Nucleus accumbens (tissue), 56 donors: ENCODE measurements at places on chromosomes 4 and X.

DNA sequence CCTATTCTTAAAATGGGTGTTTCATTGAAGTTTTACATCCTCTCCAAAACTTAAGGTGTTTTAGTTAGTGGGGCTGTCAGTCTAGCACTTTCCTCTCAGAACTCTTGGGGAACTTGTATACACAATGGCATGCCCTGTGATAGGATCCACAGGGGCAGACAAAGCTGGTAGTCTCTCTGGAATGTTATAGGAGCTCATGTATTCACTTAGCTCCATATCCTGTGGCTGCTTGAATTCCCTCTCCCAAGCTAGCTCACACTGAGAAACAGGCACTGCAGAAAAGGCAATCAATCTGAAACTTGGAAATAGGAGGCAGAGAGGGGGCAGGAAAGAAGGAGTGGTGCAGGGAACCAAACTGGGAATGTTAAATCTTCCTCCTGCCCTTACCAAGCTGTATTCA lies 26.3 kb upstream of the ARMCX2 start:
- DNase-seq: no peak

GRCh38 chrX:40148385-40149285 lies 50.9 kb upstream of the BCOR start:
- no peak for DNase-seq

- no peak for DNase-seq
Measured at GRCh38 chr4:77349796-77350195, 192.8 kb downstream of the CCNG2 start.

DNA sequence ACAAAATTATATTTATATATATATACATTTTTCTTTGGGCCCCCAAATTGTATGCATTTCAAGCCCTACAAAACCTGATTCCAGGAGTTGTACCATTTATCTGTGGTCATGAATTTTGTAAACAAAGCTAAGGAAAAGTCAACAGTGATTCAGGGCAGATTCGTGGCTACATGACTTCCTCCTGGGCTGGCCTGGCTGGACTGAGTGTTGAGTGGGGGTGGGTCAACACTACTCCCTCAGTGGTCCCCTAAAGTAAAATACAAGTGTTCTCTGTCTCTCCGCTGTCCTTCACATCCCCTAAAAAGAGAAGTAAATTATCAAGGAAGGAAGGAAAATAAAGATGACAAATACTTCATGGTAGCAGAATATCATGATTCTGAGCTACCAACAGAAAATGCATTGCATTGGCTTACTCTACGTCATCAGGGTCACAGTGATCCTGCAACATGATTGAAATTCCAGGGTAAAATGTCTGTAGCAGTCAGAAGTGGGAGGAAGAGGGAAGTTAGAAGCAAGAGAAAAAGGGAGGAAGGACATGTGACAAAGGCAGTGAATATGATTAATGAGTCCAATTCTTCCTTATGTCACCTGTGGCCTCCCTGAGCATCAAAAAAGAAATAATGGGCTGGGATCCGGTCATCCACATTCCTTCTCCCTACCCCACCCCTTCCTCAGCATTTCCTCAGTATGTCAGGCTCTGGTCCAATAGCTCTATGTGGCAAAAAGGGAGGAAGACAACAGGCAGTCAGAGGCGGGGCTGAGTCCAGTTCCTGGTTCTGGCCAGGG lies 42.4 kb upstream of the MYOZ2 start:
- no peak for DNase-seq

DNA sequence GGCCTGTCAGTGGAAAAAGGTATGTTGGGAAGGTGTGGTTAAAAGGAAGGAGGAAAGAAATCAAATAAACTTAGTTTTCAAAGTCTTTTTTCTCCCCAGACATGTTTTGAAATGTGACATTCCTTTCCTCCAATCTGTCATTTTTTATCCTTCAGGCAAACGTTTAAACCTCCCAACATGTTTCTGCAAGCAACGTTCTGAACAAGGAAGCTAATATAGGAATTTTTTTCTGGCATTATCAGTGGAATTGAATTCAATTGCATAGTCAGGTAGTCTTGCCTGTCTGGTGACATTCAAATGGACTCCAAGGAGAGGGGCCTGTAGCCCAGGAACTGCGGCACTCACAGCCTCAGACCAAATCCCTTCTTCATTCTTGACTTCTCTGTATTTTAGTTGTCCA lies 30.0 kb upstream of the RASSF6 start:
- no peak for DNase-seq

DNA sequence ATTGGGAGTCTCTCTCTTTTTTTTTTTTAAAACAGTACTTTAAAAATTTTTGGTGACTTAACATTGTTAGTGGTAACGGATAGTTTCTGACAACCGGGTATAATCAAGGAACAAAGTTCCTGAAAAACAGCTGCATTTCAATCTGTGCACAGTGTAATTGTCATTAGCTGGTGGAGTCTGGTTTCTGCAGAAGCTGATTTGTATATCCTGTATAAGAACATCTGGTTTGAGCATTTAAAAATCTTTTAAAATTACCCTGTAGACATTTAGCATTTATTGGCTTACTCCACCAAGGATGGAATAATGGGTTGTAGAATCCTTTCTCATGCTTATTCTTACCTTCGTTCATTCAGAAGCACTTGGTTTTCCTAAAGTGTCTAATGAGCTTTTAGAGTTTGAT lies 11.2 kb downstream of the JADE1 start:
- DNase-seq: no peak

GRCh38 chr4:114941503-114941902 lies 171.9 kb downstream of the NDST4 start:
- DNase-seq: no peak

DNA sequence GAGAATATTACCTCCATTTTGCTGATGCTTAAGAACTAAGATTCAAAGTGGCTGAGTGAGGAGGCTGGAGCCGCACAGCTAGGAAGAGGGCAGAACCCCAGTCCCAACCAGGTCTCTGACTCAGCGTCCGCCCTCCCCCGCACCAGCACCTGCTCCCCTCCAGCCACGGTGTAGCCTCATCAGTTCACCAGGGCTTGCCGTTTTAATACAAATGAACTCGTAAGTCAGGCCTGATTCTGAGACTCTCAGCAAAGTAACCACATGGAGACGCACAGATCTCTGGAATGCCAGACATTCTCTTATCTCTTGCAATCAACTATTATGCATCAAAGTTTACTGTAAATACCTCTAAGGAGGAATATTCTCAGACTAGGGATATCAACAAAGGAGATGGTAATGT lies 52.4 kb downstream of the ENPP6 start:
- no peak for DNase-seq

- DNase-seq: no peak
Measured at GRCh38 chrX:137236837-137237236, 203.0 kb upstream of the GPR101 start.

DNA sequence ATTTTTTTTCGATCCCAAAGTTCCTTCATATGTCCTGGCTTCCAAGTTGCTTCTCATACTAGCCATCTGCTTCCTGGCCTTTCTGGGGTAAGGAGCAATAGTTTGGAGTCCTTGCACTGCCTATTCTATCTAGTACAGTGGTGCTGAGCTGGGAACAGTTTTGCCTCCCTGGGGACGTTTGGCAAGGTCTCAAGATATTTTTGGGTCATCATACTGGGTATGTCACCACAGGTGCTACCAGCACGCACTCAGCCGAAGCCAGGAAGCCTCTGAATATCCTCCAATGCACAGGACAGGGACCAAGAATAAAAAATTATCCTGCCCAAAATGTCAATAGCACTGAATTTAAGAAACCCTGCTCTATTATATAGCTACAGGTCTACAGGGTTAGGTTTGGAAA lies 35.4 kb upstream of the TMSB15B start:
- no peak for DNase-seq

GRCh38 chr4:42915484-42915883 lies 23.0 kb downstream of the GRXCR1 start:
- DNase-seq: no peak

DNA sequence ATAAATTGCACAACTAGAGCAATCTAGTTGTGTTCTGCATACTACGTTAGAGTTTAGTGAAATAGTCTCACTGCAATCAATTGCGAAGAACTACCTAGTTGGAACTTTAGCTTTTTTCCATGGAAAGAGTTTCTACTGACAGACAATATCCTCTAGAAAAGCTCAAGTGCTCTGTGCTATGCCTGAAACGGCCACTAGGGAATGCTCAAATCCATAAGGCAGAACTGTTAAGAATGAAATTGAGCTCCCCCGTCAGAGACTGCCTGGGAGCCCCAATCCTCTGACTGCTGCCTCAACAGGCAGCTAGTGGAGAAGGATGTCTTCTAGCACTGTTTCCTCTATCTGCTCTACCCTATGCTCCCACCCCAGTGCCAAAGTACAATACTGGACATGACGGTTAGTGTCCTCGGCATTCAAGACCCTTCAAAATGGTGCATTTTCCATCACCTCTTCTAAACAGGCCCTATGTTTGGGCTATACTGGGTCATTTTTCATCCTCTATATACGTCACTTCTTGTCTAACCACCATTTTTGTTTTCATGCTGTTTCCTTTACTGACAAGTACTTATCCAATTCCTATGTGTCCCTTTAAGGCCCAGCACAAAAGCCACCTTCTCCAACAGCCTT lies 35.3 kb downstream of the FRMD7 start:
- peak; percentile 2 for DNase-seq

DNA sequence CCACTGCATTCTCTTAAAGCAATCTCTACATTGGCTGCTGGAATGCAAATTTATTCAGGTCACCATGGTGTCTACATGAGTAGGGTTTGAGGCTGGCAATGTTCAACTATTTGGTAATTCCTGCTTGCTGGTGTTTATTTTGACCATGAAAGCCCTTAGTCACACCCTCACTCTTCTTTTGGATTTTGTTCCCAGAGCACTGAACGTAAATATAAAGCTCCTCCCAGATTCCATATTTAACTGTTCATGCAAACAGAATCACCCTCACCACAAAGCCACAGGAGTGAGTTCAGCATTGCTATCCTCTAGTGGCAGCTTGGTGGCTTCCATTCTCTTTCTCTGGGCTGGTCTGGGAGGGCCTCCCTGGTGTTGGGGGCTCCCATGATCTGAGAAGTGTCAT lies 82.8 kb downstream of the LNX1 start:
- DNase-seq: no peak

- DNase-seq: no peak
Measured at GRCh38 chrX:38233891-38234667, 13.4 kb upstream of the SRPX start.

- no peak for DNase-seq
Measured at GRCh38 chr4:38606587-38606905, 57.5 kb upstream of the KLF3 start.

DNA sequence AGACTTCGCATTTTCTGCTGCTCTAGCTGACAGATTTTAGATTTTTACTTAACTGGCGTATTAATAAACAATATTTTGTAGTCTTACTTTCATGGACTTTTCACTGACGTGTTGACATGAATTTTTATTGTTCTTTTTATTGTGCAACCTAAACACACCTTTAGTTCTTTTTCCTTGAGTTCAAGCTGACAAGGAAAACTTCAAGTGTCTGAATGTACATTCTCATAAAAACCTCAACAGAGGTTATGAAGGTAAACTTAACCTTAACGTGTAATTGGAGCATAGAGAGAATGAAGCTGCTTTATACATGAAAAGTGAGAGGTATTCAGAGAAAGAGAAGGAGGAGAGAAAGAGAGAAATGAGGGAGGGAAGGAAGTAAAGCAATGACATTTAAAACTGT lies 364.3 kb upstream of the CT83 start:
- no peak for DNase-seq

DNA sequence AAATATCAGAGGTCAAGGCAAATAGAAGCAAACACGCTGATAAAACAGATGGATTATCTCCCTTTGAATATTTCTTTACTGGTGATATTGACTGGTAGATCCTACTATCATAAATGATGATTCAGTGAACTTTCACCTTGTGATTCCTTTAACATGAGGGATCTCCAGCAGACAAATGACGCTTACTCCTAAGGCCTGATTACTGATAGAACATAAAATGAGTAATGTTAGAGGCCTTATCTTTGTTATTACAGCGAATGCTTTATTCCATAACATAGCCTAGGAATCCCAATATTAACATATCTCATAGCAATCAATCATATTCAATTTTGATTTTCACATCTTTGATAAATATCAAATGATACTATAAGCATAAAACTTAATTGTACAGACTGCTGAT lies 152.3 kb downstream of the SLC10A7 start:
- no peak for DNase-seq

- DNase-seq: no peak
Measured at GRCh38 chrX:107301253-107301652, 94.8 kb downstream of the DNAAF6 start.

GRCh38 chrX:71301195-71301924 lies at the start of gene ITGB1BP2:
Gene ITGB1BP2 (plus strand): TSS chrX:71301750. CDS start chrX:71301807, 57 bp downstream.
- no peak for DNase-seq

DNA sequence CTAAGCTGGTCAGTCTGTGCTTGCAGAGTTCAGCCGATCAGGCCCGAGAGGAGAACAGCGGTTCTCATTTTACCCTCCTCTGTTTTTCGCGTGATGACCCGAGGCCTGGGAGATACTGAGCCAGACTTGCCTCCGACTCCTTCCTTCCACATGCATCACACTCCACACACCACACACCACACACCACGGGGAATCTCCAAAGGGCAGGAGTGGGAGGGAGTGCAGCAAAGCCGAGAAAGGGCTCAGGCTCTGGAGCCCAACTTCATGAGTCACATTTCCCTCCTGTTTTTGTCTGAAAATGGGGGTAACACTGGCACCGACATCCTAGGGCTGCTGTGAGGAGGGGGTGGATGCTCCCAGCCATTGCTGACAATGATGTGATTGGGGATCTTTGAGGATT lies 38.9 kb downstream of the TKTL1 start:
- DNase-seq: no peak

DNA sequence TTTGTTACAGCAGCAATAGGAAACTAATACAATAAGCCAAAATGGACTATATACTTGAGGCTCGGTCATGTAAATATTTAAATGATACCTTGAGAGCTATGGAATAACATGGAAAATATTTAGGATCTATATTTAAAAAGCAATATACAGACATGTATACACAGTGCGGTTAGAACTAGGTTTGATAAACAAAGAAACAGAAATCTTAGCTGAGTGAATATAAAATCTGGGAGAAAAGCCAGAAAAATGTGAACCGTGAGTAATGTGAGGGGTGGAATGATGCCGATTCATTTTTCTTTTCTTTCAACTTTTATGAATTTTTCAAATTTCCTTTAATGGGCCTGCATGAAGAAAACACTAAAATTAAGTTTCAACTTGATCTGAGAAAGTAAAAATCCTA lies 104.1 kb downstream of the ATXN3L start:
- DNase-seq: no peak

- no peak for DNase-seq
Measured at GRCh38 chr4:156547891-156548290, 423.7 kb downstream of the PDGFC start.

DNA sequence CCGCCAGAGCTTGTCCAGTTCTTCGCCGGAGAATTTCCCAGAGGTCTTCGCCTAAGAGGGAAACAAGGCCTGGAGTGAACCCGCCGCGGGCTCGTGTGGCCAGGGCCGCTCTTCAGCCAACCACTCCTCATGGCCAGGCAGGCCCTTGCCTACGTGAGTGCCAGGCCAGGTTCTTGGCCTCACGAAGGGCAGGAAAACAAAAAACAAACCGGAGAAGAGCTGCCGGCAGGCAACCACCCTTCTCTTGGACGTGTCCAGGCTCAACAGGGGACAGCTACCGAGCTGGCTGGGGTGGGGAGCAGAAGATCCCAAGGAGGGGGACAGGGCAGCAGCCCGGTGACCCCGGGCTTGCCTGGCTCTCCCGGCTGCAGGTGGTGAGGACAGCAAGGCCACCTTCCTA lies 13.3 kb downstream of the LRPAP1 start:
- DNase-seq: no peak

- no peak for DNase-seq
Measured at GRCh38 chr4:78612398-78613178, 61.0 kb downstream of the ANXA3 start.

- no peak for DNase-seq
Measured at GRCh38 chrX:37711991-37712390, 26.4 kb downstream of the XK start.
